SJCRH30 (cell line): ENCODE measurements at places on chromosomes 12 and 14.

DNA sequence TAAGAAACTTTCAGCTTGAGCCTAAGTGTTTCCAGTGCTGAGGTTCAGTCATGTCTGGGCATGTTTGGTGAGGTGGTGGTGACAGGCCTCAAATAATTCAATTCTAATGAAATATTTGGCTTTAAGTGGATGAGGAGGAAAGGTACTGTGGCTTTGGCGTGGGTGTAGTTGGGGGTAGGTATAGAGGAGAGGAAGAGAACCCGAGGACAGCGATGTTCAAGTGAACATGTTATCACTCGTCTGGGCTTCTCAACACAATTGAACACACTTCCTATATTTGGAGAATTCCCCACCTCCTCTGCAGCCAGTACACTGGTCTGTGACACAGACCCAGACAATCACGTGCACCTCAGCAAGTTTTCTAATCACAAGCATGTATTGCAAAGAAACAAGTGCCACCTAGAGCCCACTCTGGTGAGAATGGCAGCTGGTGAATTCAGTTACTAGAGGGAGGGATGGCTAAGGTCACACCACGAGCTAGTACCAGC is 53.0 kb downstream of the IFNG-AS1 start:
- peak; percentile 20 for DNase-seq
- no peaks in the 10 kb centered on the region for H3K27me3 ChIP-seq
- H3K36me3 ChIP-seq = no peaks in the 10 kb centered on the region
- no peak overlapping the region for H3K4me3 ChIP-seq

GRCh38 chr12:7647071-7647470 is 18.6 kb downstream of the APOBEC1 start:
- DNase-seq = no peak
- no peaks in the 10 kb centered on the region for H3K4me1 ChIP-seq
- no peaks in the 10 kb centered on the region for H3K36me3 ChIP-seq
- H3K4me3 ChIP-seq = no peak overlapping the region
- no peaks in the 10 kb centered on the region for H3K27me3 ChIP-seq

DNA sequence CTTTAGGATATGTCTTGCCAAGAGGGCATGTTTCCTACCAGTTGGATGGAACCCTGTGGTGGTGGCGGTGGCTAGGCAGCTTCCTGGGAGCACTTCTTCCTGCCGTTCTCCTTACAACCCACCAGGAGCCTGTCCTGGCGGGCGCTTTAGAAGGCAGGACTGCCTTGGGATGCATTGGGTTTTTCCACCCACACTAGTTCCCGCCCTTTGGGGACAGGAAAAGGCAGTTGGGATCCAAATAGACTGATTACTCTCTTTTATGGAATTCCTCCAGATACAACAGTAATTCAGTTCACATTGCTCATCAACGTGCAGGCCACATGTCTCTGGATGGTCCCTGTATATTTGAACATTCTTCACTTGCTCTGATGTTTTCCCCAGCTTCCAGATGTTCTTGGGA is 305.7 kb upstream of the SSTR1 start:
- H3K27ac ChIP-seq = no peak overlapping the region
- no peaks in the 10 kb centered on the region; the same call in 1 of the 2 replicates for H3K4me1 ChIP-seq
- no peaks in the 10 kb centered on the region for H3K36me3 ChIP-seq
- no peak overlapping the region for H3K4me3 ChIP-seq

DNA sequence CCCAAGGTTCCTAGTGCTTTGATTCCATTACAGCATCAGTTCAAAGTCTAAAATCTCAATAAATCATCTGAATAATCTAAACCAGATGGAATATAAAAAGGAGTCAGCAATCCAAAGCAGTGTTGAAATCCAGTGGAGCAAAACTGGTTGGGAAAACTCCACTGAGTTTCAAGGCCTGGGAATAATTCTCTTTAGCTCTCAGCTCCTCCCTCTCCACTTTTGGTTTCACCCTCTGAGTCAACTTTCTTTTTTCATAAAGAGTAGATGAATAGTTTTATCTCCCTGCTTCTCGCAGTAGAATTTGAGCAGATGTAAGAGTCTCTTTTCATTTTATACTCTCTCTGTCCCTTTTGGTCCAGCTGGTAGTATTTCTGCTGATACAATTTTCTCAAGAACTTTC is 338.6 kb downstream of the APAF1 start:
- no peak overlapping the region for H3K4me3 ChIP-seq
- no peaks in the 10 kb centered on the region for H3K4me1 ChIP-seq
- H3K27me3 ChIP-seq = no peaks in the 10 kb centered on the region
- H3K36me3 ChIP-seq = no peaks in the 10 kb centered on the region

GRCh38 chr14:75042035-75042434 is 9.2 kb downstream of the MLH3 start:
- H3K36me3 ChIP-seq = no peaks in the 10 kb centered on the region; the same call in 1 of the 2 replicates
- no peak overlapping the region for H3K4me3 ChIP-seq
- H3K27ac ChIP-seq = peak overlapping the region; percentile 96
- peak; percentile 86 for DNase-seq
- peaks cover 36% of the 10 kb centered on the region for H3K4me1 ChIP-seq

DNA sequence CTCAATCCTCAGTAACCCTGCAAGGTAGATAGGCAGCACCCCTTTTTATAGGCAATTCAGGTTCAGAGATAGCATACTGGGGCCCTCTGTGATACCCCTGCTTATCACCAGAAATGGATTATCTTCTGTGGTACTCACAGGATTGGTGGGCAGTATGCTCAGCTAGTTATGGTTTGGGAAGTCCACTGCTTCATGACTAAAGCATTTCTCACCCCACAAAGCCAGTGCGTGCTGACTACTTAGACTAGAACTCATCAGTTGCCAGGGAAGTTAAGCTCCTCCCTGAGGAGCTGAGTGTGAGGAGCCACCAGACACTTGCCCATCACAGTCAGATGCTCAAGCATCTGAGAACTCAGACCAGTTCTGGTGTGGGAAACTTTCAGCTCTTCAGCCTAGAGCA is 76.3 kb downstream of the SCAF11 start:
- H3K4me1 ChIP-seq = no peaks in the 10 kb centered on the region
- no peak overlapping the region for H3K27ac ChIP-seq
- no peak overlapping the region for H3K4me3 ChIP-seq
- H3K27me3 ChIP-seq = no peaks in the 10 kb centered on the region
- DNase-seq = no peak

DNA sequence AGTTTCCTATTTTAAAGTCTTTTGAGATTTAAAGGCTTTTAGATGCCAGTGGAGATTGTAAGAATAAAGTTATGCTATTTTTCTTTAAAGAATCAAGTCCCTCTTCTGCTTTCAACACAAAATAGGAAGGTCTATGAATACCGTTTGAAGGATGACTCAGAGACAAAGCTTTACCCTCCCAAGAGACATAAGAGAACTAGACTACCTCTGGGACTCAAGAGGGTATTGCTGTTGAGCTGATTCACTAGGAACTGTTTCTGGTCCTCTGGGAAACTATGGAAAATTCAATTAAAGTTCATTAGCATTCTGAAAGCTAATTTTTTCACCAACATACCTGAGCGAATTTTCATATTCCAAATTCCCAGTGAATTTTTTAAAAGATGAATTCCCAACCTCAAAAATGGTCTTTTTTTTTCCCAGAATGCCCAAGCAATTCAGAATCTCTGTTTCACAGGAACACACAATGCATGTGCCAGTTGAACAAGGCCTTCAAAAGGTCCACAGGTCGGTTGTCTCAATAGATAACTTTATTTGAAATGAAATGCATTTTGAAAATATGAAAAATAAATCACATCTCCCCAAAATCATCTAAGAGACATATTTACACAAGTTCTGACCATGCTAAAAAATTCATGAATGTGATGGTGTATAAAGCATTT is 6.5 kb downstream of the PHLDA1 start:
- no peak for DNase-seq
- no peaks in the 10 kb centered on the region for H3K27me3 ChIP-seq
- H3K36me3 ChIP-seq = no peaks in the 10 kb centered on the region; the same call in none of the 2 replicates
- no peak overlapping the region for H3K4me3 ChIP-seq
- peaks cover 10% of the 10 kb centered on the region for H3K4me1 ChIP-seq

GRCh38 chr12:14825256-14825655 is 11.3 kb upstream of the SMCO3 start:
- DNase-seq = no peak
- no peaks in the 10 kb centered on the region for H3K36me3 ChIP-seq
- no peaks in the 10 kb centered on the region for H3K27me3 ChIP-seq
- H3K4me3 ChIP-seq = no peak overlapping the region
- H3K4me1 ChIP-seq = no peaks in the 10 kb centered on the region

DNA sequence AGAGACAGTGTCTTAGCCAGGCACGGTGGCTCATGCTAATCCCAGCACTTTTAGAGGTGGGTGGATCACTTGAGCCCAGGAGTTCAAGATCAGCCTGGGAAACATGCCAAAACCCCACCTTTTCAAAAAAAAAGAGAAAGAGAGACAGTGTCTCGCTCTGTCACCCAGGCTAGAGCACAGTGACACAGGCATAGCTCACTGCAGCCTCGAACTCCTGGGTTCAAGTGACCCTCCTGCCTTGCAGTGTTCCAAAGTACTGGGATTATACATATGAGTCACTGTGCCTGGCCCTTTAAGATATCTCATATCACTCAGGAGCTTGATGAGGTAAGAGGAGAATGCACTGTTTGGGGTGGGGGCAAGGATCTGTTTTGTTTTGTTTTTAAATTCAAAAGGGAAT is 48.1 kb upstream of the LTBP2 start:
- no peak for DNase-seq
- no peaks in the 10 kb centered on the region for H3K4me1 ChIP-seq
- H3K4me3 ChIP-seq = no peak overlapping the region
- H3K27me3 ChIP-seq = no peaks in the 10 kb centered on the region

DNA sequence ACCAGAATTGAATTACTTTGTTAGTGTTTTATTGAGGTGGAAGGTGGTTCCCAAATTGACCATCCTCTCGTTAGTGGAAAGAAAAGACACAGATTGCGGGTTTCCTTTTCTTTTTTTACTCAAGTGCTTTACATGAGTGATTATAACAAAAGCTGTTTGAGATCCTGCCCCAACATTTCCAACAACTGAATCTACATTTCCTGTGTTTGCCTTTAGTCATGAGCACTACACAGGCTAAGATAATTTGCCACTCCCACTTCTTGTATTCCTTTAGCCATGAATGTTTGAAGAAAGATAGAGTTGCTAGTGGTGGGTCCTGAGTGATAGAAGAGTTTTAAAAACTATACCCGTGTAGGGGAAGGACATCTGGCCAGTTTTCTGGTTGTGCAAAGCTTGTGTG is 16.0 kb downstream of the RERGL start:
- no peak overlapping the region for H3K27ac ChIP-seq
- DNase-seq = no peak
- H3K4me1 ChIP-seq = peaks cover 12% of the 10 kb centered on the region
- H3K36me3 ChIP-seq = no peaks in the 10 kb centered on the region

DNA sequence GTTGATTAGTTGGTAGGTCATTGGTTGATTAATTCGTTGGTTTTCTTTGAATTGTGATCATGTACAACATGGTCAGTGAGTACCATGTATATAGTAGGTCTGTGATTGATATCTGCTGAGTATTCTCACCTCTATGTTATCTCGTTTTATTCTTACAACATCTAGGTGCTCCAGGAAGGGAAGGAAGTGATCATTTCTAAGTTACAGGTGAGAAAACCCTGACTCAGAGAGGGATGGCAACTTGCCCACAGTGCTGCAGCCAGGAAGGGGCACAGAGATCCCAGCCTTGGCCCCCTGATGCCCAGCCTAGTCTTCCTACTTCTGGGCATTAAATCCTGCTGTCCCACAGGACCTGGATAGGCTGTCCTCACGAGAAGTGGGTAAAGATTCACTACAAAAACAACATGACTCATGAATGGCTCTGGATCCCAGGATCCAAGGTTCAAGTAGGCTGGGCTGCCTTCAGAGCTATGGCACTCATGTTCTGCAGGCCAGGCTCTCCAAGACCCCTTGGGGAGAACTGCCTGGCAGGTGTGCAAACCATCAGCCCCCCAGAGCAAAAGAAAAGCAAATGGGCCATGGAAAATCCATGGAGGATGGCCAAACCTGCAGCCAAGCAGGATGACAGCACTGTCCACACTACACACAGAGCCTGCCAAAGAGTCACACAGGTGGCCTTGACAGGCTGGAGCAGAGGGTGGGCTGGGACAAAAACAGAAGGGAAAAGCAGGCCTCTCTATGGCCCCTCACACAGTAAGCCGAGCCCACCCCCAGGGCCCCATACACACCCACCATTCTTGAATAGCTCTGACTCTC is 146.2 kb downstream of the BCL11B start:
- no peak overlapping the region for H3K4me3 ChIP-seq
- peak; percentile 62 for DNase-seq
- H3K27ac ChIP-seq = no peak overlapping the region
- peaks cover 16% of the 10 kb centered on the region for H3K4me1 ChIP-seq

GRCh38 chr12:118336123-118336522 is 36.6 kb downstream of the TAOK3 start:
- H3K27ac ChIP-seq = no peak overlapping the region
- H3K4me3 ChIP-seq = no peak overlapping the region
- no peak for DNase-seq
- no peaks in the 10 kb centered on the region for H3K27me3 ChIP-seq
- peaks cover 10% of the 10 kb centered on the region; the same call in 1 of the 2 replicates for H3K4me1 ChIP-seq

DNA sequence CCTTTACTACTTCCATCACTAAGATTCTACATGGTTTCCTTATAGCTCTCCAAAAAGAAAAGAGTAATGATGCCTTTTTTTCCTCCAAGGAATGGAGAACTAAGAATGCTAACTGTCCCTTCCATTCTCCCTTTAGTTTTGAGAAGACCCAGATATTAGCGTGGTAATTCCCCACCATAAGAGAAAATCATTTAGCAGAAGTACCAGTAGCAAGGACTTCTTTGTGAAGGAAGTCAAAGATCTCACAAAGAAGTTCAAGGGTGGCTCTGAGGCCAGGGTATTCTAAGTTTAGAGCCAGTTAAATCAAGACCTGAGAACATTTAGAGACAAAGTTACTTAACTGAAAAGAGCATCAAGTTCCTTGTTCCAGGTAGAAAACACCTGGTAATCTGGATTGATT is 7.3 kb downstream of the USP15 start:
- no peaks in the 10 kb centered on the region; the same call in 1 of the 2 replicates for H3K36me3 ChIP-seq
- H3K27me3 ChIP-seq = no peaks in the 10 kb centered on the region
- DNase-seq = no peak
- no peak overlapping the region for H3K4me3 ChIP-seq
- H3K27ac ChIP-seq = no peak overlapping the region
- H3K4me1 ChIP-seq = no peaks in the 10 kb centered on the region

- H3K27ac ChIP-seq = no peak overlapping the region
- no peak overlapping the region for H3K4me3 ChIP-seq
- H3K36me3 ChIP-seq = no peaks in the 10 kb centered on the region
- no peak for DNase-seq
Measured at GRCh38 chr12:21946983-21947382, 5.8 kb upstream of the ABCC9 start.

GRCh38 chr12:49060237-49061156 is at the start of gene KMT2D:
Gene KMT2D (minus strand): TSS chr12:49060794. CDS start chr12:49055324, 5,470 bp downstream.
- DNase-seq = peak; percentile 97
- H3K4me3 ChIP-seq = peak within 1 kb of the TSS; percentile 95
- H3K27me3 ChIP-seq = no peaks in the 10 kb centered on the region
- H3K27ac ChIP-seq = peak within 1 kb of the TSS; percentile 94
- peaks cover 4% of the 10 kb centered on the region for H3K36me3 ChIP-seq
- H3K4me1 ChIP-seq = peaks cover 23% of the 10 kb centered on the region

- peak overlapping the region; percentile 42; the same call in 1 of the 2 replicates for H3K4me3 ChIP-seq
- no peaks in the 10 kb centered on the region for H3K27me3 ChIP-seq
- H3K27ac ChIP-seq = no peak overlapping the region; the same call in 1 of the 2 replicates
- H3K36me3 ChIP-seq = no peaks in the 10 kb centered on the region
- peak; percentile 79 for DNase-seq
Measured at GRCh38 chr12:47828008-47828975, 8.6 kb upstream of the HDAC7 start.
